ENCODE measurements at places on chromosomes 6 and 20.
A peak's percentile ranks its signal among the peaks of the same experiment; 100 is the strongest.

- peak; percentile 98 for DNase-seq
These were observed 42.6 kb downstream of the KIAA1755 start for GRCh38 chr20:38217791-38218565.

DNA sequence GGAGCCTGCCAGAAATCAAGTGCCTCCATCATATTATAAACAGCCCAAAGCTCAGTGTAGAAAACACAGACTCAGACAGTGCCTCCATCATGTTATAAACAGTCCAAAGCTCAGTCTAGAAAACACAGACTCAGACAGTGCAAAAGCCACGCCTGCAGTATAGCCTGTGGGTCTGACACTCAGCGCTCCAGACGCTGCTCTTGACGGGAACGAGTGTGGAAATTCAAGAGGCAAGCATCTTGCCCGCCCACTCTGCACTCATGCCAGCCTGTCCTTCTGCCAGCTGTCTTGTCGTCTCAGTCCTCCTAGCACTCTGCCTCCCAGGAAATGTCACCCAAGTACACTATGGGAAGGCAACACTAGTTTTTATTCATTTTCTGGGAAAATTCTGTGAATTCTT, 274.2 kb upstream of the CDH4 start:
- DNase-seq, result no peak

DNA sequence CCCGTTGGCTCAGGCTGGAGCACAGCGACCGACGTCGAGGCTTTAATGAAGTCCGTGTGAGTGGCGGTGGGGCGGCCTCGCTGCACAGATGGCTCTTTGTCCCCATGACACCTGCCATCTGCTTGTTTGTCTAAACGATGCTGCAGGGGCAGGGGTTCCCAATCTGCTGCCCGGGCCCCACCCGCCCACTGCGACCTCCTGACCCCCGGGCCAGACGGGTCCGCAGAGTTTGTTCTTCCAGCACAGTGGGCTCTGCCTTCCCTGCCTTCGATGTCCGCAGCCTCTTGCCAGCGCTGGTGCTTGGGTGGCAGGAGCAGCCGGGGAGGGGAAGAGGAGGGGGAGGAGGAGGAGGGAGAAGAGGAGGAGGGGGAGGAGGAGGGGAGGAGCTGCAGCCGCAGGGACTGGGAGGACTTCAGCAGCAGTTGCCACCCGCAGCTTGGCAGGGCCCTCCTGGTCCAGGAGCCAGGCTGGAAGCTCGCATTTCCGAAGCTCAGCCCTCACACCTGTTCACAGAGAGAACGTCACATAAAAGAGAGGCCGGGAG, 210.0 kb downstream of the DLL1 start:
- DNase-seq, result no peak

GRCh38 chr6:129353067-129353466, 356.9 kb downstream of the ARHGAP18 start:
- no peak for DNase-seq

DNA sequence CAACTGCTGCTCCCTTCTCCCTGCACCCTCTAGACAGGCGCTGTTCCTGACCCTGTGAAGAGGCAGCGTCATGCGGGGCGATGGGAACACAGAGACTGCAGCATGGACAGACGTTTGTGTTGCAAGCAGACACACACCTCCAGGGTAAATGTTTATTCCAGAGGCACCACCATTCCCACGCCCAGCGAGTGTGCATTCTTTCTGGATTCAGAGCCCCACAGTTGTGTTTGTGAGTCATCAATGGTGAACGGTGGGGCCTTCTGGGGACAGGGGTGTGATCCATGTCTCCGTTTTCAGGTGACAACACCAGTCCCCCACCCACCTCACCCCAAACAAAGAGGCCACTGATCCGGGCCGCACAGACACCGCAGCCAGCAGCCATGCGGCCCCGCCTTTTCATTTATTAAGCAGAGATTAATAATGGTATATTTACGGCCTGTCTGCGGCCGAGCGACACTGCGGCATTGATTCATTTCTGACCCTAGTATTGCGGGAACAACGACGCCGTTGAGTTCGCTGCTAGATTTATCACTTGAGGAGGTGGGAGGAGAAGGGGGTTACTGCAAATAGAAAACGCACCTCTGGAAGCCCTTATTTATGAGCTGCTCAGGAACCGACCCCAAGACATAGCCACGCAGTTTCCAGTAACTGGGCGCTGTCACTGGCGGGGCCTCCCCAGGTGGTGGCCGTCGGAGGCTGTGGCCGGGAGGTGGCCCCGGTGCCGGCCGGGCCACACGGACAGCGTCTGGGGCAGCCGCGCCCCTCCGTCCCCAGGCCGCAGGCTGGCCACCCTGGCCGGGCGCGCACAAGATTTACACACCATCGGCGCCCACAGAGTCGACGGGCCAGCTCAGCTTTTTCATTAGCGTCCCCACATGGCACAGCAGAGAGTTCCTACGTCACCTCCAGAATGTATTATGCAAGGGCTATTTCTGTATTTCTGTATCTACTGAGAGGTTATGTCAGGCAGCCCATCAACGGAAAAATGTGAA, 367.6 kb downstream of the THBS2 start:
- no peak for DNase-seq

DNA sequence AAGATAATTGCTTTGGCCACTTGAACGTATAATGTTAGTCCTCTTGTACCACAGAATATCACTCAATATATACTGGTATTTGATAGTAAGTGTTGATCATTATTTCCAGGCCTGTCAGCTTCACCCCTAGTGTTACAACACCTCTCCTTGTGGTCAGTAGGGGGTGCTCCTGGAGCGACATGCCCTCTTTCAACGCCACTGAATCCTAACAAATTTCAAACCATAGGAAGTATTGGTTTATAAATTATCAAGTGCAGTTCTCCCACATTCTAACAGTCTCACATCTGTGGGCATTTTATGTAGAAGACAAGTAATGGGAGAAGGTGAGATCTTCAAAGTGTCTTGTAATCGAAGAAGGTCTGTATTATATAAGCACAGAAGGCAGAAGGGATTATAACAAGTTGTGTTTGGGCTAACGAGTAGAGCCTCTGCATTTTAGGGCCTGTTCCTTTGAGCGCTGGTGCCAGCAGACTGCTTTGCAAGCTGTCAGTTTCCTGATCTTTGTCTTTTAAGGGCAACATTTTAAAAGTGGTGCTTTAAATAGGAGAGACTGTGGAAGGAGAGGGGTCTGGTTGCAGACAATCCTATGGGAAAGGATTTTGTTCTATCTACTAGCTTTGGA, 57.1 kb upstream of the CEP162 start:
- peak; percentile 32 for DNase-seq

- peak; percentile 68 for DNase-seq
These were observed 12.9 kb downstream of the TGM2 start for GRCh38 chr20:38152175-38152620.

DNA sequence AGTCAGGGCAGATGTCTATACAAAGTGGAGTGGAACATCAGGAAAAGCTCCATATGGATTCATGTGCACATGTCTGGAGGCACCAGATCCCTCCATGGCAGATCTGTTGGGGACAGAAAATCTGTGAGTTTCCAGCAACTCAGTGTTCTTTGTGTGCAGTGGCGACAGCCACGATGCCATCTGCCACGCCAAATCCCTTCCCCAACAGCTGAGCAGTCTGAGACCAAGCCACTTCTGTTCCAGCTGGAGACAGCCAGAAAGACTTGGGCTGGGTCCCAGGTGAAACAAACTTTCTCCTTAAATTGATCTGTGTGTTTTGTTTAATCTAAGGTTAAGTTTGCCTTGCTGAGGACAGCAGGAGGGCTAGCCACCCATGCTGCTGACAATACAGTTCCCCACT, 22.9 kb downstream of the FKBP1A start:
- no peak for DNase-seq

DNA sequence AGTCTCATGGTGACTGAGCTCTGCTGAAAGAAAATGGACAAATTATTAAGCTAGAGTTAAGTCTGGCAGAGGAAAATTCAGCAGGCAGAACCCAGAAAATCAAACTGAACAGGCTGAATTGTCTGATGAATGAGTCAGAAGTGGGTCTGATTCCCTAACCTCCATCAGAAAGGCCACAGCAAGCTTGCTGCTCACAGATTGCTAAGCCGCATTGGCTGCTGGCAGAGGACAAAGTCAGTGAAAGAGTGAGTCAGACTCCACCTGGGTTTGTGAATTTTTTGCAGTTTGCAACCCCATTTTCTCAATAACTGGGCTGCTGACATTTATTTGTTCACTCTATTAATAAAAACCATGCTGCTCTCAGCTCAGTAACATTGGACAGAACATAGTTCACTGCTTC, 191.3 kb downstream of the EPM2A start:
- peak; percentile 74 for DNase-seq

- peak; percentile 42 for DNase-seq
These were observed 35.8 kb upstream of the TMEM14A start for GRCh38 chr6:52635049-52635577.

DNA sequence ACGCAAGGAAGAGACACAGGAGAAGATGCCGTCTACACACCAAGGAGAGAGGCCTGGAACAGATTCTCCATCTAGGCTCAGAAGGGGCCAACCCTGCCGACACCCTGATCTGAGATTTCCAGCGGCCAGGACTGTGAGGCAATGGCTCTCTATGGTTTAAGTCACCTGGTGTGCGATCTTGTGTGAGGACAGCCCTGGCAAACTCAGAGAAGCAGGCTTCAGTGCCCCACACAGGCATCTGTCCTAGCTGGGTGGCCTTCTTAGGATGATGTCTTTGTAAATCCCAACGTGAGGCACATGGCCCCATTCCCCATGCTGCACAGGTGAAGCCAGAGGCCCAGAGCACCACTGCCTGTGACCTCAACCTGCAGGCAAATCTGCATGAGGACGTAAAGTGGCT, 87.6 kb upstream of the FRMD1 start:
- DNase-seq, result no peak
